ENCODE measurements at places on chromosomes 12 and 14. TPM values are rescaled to one million over a fixed set of nuclear protein-coding genes. Genes with fewer than 3 reads are reported as not detected.

DNA sequence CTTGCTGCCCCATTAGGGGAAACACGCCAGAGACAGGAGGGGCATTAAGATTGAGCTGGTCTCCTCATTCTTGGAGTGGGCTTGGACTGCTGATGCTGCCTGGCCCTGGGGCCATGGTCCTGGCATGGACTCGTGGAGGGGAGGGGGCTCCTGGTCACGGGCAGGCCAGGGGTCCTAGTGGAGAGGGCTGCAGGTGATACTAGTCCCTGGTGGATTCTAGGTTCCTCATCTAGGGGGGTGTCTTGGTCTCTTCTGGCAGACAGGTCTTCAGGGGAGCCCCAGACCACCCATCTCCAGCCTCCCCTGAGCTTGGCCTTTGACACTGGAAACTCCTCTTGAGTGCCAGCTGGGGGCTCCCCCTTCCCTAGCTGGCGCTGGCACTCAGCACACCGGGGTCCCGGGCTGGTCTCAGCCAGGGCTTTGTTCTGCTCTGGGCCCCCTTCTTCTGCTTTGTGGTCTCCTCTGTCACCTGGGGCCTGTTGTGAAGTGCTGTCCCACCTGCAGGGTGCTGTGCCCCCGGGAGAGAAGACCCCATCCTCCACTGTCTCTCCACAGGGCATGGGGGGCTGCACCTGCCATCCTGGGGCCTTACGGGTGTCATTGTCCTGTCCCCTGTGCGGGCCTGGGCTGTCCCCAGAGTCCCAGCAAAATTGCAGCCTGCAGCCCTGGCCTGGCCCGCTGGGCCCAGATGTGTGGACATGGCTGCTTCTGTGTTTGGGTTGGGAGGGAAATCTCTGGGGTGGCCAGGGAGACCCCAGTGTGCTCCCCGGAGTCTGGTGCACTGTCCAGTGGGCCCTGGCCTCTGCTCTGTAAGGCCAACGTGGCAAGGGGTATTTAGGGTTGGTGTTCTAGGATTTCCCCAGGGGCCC is 2.3 kb downstream of the KIF26A start:
- H3K4me3 ChIP-seq, result peak overlapping the region; percentile 65
- H3K27ac ChIP-seq, result no peak overlapping the region
- peaks cover 19% of the 10 kb centered on the region for H3K4me1 ChIP-seq
- peaks cover 20% of the 10 kb centered on the region for H3K27me3 ChIP-seq
- no peaks in the 10 kb centered on the region for H3K36me3 ChIP-seq
- DNase-seq, result peak; percentile 37

DNA sequence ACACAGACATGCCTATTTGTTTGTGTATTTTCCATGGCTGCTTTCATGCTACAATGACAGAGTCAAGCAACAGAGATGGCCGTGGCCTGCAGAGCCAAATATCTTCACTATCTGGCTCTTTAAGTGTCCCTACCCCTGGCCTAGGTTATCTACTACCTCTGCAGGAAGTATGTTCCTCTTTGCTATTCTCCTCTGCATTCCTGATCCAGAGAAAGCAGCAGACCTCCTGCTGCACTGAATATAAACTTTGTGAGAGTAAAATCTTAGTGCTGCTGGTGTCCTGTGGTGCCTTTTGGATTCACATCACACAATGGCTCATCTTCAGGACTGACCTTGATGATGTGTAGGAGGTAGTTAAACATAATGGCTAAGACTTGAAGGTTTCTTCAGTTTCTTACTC is 233.4 kb downstream of the IPO8 start:
- H3K27ac ChIP-seq, result no peak overlapping the region
- no peaks in the 10 kb centered on the region for H3K4me1 ChIP-seq

GRCh38 chr12:131681257-131681620 is 29.7 kb upstream of the SFSWAP start:
- H3K27me3 ChIP-seq, result peaks cover 33% of the 10 kb centered on the region
- H3K27ac ChIP-seq, result peak overlapping the region; percentile 48
- H3K4me1 ChIP-seq, result peaks cover 3% of the 10 kb centered on the region

The KRT8 gene
- 1,194 TPM for total RNA-seq

The NR1H4 gene
- total RNA-seq, result 0.81 TPM

DNA sequence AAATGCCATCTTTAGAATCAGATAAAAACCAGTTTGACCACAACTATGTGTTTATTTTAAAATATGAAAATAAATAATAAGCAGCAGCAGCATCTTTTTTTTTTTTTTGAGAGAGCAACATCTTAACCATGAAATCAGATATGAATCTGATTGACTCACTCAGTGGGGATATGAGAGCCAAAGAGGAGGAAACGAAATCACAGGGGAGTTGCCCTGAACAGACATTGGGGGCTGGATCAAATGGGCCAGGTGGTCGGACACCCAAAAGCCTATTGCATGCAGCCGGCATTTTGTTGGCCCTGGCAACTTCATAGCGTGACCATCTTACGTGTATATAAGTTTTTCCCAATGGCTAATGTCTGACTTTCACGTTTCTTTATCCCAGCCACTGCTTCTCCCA is 321.1 kb downstream of the NPAS3 start:
- H3K36me3 ChIP-seq, result no peaks in the 10 kb centered on the region
- H3K27ac ChIP-seq, result no peak overlapping the region
- no peak for DNase-seq
- no peak overlapping the region for H3K4me3 ChIP-seq
- no peaks in the 10 kb centered on the region for H3K27me3 ChIP-seq

- no peak for DNase-seq
- no peaks in the 10 kb centered on the region for H3K36me3 ChIP-seq
- H3K27ac ChIP-seq, result no peak overlapping the region
- no peak overlapping the region for H3K4me3 ChIP-seq
- peaks cover 14% of the 10 kb centered on the region for H3K4me1 ChIP-seq
These were observed 101.0 kb downstream of the NUAK1 start for GRCh38 chr12:106037524-106038298.

The DHRS4L2 gene
- total RNA-seq, result 19.1 TPM

The C12orf60 gene
- total RNA-seq, result 1.3 TPM

The NFE2 gene
- 0.47 TPM for total RNA-seq

- H3K4me3 ChIP-seq, result no peak overlapping the region
- no peaks in the 10 kb centered on the region for H3K4me1 ChIP-seq
- no peaks in the 10 kb centered on the region for H3K36me3 ChIP-seq
- no peak for DNase-seq
- H3K27ac ChIP-seq, result no peak overlapping the region
These were observed 8.7 kb downstream of the ITGA7 start for GRCh38 chr12:55698965-55699364.

DNA sequence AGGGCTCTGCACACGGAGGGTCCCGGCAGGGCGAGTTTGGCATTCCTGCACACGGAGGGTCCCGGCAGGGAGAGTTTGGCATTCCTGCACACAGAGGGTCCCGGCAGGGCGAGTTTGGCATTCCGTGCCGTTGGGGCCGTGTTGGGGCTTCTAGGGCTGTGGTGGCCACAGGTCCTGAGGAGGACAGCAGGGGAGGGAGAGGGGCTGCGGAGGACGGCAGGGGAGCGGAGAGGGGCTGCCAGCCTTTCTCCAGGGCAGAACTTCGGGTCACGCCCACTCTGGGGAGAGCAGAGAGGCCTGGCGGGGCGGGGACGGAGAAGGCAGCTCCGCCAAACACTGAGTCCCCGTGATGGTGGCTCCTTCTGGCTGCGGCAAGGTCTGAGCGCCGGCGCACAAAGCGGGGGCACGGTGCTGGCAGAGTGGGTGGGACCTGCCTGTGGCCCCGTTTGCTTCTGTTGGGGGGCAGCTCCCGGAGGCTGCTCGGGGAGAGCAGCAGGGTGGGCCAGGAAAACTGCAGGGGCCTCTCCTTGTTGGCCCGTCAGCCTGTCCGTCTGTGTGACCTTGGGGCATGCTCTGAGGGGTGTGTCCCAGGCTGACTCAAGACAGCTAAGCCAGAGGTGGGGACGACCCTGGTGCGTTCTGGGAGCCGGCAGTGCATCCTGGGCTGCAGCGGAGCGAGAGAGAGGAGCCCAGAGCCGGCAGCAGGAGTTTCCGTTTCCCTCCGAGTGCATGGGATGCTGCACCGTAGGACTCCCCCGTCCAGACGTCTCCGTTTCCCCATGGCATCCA is 60.2 kb downstream of the LRCOL1 start:
- peaks cover 18% of the 10 kb centered on the region for H3K27me3 ChIP-seq
- no peak for DNase-seq
- H3K4me1 ChIP-seq, result peaks cover 10% of the 10 kb centered on the region
- H3K4me3 ChIP-seq, result peak overlapping the region; percentile 28
- H3K36me3 ChIP-seq, result no peaks in the 10 kb centered on the region

DNA sequence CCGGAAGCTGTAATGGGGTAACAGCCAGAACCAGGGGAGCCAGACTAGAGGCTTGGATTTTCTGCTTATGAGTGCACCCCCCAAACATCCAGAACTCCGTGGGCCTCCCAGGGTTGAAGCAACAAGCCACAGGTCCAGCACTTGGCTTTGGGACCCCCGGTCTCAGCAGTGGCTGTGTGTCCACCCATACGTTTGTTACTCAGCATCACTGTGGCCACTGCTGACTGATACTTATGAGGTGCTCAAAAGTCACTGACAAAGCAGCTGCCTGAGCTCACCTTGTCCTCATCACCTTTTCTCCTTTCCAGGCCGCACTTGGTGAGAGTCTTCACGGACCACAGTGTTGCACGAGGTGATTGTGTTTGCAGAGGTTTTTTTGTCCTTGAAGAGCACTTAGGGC is 145.6 kb upstream of the RFLNA start:
- peaks cover 67% of the 10 kb centered on the region for H3K4me1 ChIP-seq
- peaks cover 26% of the 10 kb centered on the region for H3K36me3 ChIP-seq
- H3K27me3 ChIP-seq, result no peaks in the 10 kb centered on the region
- DNase-seq, result no peak

DNA sequence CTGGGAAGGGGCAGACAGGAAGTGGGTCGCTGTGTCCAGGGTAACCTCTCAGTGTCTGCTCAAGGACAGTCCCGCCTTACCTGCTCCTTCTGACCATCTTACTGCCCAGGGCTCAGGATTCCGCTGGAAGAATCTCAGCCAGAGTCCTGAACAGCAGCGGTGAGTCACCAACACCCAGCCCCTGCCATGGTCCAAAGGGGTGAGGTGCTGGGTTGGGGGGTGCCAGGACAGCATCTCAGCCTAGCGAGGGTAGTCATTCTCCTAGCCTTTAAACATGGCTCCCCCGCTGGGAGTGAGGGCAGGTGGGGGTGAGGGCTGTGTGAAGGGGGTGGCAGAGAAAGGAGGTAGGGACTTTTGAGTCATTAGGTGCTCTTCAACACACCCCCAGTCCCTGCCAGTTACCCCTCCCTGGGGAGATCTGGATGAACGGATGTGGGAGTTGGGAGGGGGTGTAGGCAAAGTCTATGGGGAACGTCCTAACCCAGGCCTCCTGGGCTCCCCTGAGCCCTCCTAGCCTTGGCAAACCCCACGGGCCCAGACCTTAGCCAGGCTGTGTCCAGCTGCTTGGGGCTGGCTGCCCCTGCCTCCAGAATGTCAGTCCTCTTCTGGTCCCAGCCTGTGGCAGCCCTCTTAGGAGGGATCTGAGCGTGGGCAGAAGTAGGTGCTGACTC is 2.5 kb downstream of the TAMALIN start:
- H3K36me3 ChIP-seq, result no peaks in the 10 kb centered on the region
- peak overlapping the region; percentile 4 for H3K4me3 ChIP-seq
- H3K27ac ChIP-seq, result peak overlapping the region; percentile 47
- H3K4me1 ChIP-seq, result peaks cover 32% of the 10 kb centered on the region
- H3K27me3 ChIP-seq, result peaks cover 52% of the 10 kb centered on the region
